Kasumi-1 (cell line): ENCODE measurements at places on chromosomes 7 and 10.
A peak's percentile ranks its signal among the peaks of the same experiment; 100 is the strongest.

DNA sequence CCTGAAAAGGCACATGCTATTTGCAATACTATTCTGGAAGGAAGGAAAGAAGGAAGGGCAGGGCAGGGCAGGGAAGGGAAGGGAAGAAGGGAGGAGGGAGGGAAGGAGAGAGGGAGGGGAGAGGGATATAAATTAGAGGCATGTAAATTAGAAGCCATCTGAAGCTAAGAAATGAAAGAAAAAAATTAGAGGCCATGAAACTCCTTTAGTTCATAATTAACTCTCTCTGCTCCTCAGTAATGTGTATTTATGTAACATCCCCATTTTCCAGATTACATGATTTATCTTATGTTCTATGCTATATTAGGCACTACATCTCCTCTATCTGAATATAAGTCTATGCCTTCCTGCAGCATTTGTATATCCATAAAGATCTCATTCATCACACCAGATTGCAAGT lies 12.7 kb upstream of the JCAD start:
- no peak for DNase-seq

DNA sequence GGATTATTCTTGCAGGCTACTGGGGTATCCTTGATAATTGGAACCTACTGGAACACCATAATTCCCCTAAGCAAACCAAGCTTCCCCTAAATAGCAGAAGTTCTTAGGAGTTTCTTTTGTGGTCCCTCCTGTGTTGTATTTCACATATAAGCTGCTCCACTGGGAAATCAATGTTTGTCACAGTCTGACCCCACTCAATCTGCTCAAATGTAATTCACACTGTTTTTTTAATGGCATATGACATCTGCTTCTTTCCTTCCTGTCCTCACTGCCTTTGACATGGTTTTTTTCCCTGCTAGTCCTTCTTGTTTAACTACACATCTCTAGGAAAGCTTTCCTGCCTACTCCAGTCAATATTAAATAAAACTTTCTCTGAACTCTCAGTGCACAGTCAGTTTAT lies 1.8 kb upstream of the PTPRZ1 start:
- no peak for DNase-seq

GRCh38 chr7:50358041-50358705 lies 53.7 kb downstream of the IKZF1 start:
- DNase-seq = no peak

GRCh38 chr7:50706469-50706937 lies 76.2 kb downstream of the GRB10 start:
- no peak for DNase-seq

DNA sequence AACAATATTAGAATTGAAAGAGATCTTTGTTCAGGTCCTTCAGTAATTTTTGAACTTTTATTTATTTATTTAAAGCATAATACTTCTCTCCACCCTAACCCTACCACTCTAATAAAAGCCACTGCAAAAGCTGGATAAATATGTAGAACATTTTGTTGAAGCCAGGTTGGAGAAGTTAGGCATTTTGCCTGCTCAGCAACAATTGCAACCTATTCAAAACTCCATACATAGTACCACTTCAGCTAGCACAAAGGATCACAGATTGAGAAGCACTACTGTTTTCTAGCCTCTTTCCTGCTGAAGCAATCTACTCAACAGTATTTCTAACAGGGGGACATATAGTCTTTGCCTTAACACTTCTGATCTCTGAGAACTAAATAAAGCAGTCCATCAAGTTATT lies 25.0 kb downstream of the RUNDC3B start:
- no peak for DNase-seq

GRCh38 chr10:30830315-30831230 lies 201.0 kb upstream of the LYZL2 start:
- DNase-seq = no peak

DNA sequence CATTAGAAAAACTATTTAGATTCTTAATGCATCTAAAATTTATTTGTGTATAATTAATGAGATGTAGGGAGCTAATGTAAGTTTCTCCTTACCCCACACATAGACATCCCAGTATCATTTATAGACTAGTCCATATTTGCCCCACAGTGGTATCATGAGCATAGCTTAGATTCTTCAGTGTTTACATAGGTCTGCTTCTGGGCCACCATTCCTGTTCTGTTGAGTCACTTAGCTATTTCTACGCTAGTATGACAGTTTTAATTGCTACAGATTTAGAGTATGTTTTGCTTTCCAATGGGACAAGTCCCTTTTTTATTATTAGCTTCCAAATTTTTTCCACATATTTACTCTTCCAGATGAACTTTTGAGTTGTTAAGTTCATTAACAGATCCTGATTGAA lies 69.4 kb downstream of the MCMBP start:
- DNase-seq = no peak

GRCh38 chr10:75407713-75408508 lies 6.3 kb upstream of the ZNF503 start:
- DNase-seq = peak; percentile 65

GRCh38 chr10:72851509-72851908 lies 42.0 kb upstream of the OIT3 start:
- DNase-seq = no peak

- DNase-seq = no peak
Observed at GRCh38 chr7:2214636-2215035, 18.1 kb downstream of the MAD1L1 start.

GRCh38 chr7:20404320-20404719 lies 73.6 kb downstream of the ITGB8 start:
- no peak for DNase-seq

DNA sequence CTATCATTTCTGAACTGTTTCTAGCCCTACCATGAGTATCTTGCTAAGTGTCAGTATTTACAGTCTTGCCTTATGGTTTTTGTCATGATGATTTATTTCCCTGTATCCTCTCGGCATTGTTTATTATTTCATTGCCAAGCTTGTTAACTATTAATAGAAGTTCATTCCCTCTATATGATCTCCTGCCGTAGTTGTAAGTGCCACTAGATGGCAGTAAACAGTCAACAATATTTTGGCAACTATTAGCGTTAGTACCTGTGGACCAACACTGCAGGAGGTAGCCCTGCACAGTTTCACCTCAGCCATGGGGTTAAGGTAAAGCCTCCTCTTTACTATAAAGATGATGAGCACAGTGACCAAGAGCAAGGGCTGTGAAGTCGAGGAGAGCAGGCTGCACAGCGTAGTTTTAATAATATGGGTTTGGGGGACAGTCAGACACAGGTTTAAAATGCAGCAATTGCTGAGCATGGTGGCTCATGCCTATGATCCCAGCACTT lies 26.1 kb upstream of the CCNJ start:
- peak; percentile 78 for DNase-seq

GRCh38 chr10:50511492-50512213 lies 112.1 kb downstream of the SGMS1 start:
- no peak for DNase-seq

- no peak for DNase-seq
Observed at GRCh38 chr7:151793531-151793951, 83.4 kb downstream of the PRKAG2 start.

DNA sequence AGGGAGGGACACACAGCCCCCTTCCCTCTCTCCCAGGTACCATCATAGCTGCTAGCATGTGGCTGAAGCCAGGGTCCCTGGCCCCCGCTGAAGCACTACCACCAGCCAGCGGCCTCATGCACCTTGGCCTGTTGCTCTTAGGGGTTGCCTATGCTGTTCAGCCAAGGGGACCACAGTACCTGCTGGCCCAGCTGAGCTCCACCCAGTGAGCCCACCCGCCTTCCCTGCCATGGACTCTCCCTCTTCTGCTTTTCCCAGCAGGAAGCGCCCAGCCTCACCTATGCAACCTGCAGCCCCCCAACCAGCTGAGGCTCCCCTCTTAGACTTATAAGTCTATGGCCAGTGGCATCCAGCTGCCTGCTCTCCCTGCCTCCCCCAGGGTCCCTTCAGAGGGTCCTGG lies 8.7 kb upstream of the MTPAP start:
- DNase-seq = no peak

DNA sequence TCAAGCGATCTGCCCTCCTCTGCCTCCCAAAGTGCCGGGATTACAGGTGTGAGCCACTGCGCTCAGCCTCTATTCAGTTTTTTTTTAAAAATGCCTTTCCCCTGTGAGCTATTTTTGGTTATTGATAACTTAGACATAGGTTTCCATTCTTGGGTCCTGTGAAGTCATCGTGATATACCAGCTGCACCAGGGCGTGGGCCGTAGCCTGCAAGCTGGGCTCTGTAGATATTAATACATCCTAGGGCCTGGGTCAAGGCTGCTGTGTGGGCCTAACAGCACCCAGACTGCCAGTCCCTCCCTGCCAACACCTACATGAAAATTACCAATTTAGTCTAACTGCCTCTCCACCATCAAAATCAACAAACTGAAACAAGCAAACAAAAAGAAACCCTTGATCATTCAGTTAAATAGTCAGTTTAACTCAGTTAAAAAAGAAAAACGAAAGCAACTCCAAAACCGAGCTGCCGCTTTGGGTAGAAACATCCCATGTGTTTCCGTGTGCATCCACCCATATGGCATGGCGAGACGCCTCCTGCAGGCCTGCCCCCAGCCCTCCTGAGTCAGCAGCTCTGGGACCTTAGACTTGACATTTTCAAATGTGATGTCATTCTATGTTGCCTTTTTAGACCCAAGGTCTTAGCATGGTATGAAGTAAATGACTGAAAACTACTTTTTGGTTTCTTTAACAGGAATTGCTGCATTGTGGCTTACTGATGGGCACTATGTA lies 330.2 kb downstream of the GLRX3 start:
- DNase-seq = no peak

DNA sequence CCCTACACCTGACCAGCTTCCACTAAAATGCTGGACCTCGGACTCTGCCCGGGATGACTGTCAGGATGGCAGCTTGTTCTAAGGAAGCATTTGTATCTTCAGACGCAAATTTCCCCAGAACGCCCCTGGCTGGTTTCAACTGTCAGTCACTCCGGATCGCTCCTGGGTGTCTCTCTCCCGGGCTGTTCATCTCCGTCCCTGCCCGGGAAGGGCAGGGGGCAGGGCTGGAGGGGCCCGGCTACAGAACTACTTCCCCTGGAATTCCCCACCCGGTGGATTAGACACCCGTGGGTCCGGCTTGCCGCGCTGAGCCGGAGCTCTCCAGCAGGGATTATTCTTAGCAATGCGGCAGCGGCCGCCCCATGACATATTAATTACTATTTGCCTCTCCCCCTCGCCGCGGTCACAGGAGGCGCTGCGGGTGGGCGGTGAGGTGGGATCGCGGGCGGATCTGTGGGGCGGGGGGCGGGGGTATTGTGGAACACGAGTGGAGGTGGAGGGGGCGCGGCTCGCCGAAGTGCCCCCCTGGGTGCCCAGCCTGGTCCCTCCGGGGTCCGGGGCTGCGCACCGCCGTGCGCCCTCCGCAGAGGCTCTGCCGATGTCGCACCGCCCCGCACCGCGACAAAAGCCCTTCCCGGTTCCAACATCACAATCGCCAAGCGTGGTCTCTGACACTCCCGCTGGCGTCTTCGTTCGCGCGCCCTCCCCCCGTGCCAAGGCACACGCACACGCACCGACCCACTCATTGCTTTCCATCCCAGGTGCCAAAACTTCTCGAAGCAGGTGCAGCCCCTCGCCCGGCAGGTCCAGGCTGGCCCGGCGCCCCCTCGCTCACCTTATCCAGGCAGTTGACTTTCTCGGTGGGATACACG lies 276.1 kb upstream of the NEBL start:
- peak; percentile 57 for DNase-seq

- no peak for DNase-seq
Observed at GRCh38 chr10:99682032-99682431, 22.7 kb downstream of the ENTPD7 start.

- DNase-seq = no peak
Observed at GRCh38 chr7:44609829-44610228, 3.4 kb downstream of the OGDH start.

- no peak for DNase-seq
Observed at GRCh38 chr7:95509199-95509598, 23.5 kb downstream of the ASB4 start.

- peak; percentile 30 for DNase-seq
Observed at GRCh38 chr7:67019562-67020390, 23.1 kb downstream of the TYW1 start.

DNA sequence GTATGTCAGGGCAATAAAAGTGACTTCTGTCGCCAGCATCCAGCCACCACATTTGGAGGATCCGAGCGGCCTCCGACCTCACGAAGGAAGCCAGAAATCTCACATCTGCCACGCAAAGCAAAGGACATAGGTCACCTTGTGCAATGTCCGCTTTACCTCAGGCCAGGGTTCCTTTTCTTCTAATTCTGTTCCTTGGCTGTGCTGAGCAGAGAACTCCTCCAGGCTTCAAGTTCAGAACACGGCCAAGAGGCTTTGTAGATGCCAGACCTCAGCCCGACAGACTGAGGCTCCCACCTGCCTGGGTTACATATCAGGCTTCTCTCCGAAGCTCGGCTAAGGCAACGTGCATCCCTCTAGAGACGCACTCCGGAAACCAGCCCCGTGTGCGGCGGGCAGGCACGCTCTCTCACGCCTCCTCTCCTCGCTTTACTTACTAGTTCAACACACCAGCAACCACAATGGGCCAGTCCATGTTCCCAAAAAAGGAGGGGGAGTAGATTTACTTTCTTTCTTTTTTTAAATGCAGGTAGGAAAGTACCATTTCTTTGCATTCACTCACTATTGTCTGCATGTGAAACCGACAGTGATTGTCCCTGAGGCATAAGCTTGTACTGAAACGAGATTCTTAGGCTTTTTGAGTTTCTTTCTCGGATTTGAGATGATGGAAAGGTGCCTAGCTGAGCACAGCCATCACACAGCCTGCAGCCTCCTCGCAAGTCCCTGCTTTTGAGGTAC lies 122.4 kb upstream of the AFAP1L2 start:
- DNase-seq = peak; percentile 85

- peak; percentile 59 for DNase-seq
Observed at GRCh38 chr7:87148332-87148955, 3.8 kb upstream of the DMTF1 start.

DNA sequence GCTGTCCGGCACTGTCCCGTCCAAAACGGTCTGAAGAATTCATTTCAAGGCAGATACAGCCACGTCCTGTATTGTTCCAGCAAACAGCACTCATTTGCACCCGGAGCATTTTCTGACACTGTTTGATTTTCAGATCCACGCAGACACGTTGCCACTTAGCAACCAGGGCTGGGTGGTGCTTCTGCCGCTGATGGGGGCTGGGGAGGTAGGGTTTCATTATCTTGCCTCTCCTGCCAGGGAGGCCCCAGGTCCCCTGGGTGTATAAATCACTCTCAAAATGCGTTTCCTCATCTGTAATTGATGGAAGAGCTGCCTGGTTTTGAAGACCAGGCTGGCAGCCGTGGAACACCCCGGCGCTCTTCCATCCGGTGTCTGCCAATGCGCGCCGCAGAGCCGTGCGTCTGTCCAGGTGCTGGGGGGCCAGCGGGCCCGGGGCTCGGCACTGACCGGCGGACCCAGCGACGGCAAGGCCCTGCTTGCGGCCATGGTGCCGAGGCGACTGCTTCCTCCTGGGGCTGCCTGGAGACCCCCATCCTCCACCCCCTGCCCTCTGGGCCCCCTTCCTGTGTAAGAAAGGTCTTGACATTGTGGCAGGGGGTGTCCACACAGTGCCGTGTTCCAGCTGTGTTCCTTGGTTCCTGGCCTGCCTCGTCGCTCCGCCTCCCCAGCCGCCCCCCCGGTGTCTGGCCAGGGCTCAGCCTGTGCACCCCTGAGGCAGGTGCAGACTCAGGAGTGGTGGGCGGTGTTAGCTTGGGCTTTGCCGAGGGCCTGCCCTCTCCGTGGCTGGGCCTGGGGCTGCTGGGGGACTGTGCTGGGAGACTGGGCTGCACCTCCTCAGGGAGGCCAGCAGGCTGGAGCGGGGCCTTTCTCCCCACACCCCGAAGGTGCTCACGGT lies 16.6 kb downstream of the ADGRA1 start:
- DNase-seq = no peak

GRCh38 chr7:28102797-28103196 lies 77.8 kb downstream of the JAZF1 start:
- DNase-seq = no peak

- DNase-seq = no peak
Observed at GRCh38 chr7:100676501-100677306, 3.2 kb downstream of the GNB2 start.

GRCh38 chr10:35017608-35018007 lies 72.5 kb downstream of the CUL2 start:
- no peak for DNase-seq
